AG04449 (cell line): ENCODE measurements at places on chromosomes 7 and 10.

DNA sequence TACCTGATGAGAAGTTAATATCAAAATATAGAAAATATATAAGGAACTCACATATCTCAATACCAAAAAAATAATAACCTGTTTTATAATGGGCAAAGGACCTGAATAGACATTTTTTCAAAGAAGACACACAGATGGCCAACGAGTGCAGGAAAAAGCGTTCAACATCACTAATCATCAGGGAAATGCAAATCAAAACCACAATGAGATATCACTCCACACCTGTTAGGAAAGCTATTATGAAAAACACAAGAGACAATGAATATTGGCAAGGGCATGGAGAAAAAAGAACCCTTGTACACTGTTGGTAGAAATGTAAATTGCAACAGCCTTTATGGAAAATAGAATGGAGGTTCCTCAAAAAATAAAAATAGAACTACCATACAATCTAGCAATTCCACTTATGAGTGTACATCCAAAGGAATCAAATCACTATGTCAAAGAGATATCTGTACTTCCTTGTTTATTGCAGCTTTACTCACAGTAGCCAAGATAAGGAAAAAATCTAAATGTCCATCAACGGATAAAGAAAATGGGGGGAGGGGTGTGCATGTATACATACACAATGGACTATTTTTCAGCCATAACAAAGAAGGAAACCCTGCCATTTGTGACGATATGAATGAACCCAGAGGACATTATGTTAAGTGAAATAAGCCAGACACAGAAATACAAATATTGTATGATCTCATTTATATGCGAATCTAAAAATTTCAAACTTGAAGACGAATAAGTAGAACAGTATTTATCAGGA lies 3.6 kb upstream of the ALOX5 start:
- DNase-seq: no peak

DNA sequence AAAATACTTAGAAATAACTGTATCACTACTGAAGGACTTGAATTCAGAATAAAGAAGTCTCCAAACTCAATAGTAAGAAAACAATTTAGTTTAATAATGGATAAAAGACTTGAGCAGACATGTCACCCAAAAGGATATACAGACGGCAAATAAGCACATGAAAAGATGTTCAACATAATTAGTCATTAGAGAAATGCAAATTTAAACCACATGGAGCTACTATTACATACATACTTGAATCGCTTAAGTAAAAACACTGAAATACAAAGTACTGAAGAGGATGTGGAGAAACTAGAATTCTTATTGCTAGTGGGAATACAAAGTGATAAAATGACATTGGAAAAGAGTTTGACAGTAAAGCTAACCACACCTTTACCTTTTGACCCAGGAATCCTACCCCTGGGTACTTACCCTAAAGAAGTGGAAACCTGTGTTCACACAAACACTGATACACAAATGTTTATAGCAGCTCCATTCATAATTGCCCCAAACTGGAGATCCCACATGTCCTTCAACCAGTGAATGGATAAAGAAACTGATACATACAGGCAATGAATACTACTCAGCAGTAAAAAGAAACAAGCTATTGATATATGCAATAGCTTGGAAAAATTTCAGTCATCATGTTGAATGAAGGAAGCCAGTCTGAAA lies 54.3 kb upstream of the NFKB2 start:
- DNase-seq: no peak

- no peak for DNase-seq
Observed at GRCh38 chr10:82889728-82890127, 1014.7 kb downstream of the NRG3 start.

GRCh38 chr7:154419344-154419743 lies 367.1 kb downstream of the DPP6 start:
- no peak for DNase-seq

GRCh38 chr7:14071045-14071444 lies 81.6 kb upstream of the ETV1 start:
- no peak for DNase-seq
